Left kidney (tissue), 8 donors: ENCODE measurements at places on chromosomes 1 and 21. TPM values are rescaled to one million over a fixed set of nuclear protein-coding genes. Genes with fewer than 3 reads are reported as not detected.

MPL gene
- 0.83 TPM for polyA plus RNA-seq

KCNN3 gene
- polyA plus RNA-seq = 2.3 TPM

ARHGAP29 gene
- polyA plus RNA-seq = 96.2 TPM

PADI3 gene
- polyA plus RNA-seq = 0.08 TPM

JMJD4 gene
- polyA plus RNA-seq = 16.6 TPM

GRCh38 chr1:94721240-94721639, 98.9 kb upstream of the SLC44A3 start:
- no peak for DNase-seq

DNA sequence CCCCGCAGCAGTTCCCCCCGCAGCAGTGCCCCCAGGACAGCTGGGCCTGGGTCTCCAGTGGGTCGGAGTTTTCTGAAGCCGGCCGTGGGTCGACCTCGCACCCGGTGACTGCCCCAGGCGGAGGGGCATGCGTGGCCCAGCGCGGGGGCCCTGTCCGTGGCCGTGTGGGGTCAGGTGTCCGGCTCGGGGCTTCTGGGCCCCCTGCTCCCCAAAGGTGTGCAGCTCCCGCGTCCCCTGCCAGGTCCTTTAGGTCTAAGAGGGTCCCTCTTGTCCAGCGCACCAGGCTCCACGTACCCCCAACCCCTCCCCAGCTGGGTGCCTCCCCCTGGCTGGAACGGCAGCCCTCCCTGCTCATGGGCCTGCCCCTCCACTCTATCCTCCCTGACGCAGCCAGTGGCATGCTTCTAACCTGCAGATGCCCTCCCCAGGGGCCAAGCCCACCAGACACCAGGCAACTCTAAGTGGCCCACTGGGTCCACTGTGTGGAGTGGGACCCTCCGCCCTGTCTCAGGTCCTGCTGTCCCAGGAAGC, 5.9 kb upstream of the HES4 start:
- DNase-seq = no peak

- no peak for DNase-seq
Observed at GRCh38 chr1:48025076-48025475, 27.9 kb upstream of the TRABD2B start.

- no peak for DNase-seq
Observed at GRCh38 chr21:26659182-26659581, 86.1 kb upstream of the CYYR1 start.

- DNase-seq = no peak
Observed at GRCh38 chr1:119831027-119831426, 19.8 kb upstream of the REG4 start.

GRCh38 chr1:208201229-208201628, 43.0 kb downstream of the PLXNA2 start:
- DNase-seq = no peak
